ENCODE measurements at places on chromosomes 6 and 20.

GRCh38 chr6:47437592-47437991 is 40.0 kb upstream of the CD2AP start:
- DNase-seq = no peak

GRCh38 chr6:151494235-151494935 is 568 bp downstream of the CCDC170 start:
- no peak for DNase-seq

DNA sequence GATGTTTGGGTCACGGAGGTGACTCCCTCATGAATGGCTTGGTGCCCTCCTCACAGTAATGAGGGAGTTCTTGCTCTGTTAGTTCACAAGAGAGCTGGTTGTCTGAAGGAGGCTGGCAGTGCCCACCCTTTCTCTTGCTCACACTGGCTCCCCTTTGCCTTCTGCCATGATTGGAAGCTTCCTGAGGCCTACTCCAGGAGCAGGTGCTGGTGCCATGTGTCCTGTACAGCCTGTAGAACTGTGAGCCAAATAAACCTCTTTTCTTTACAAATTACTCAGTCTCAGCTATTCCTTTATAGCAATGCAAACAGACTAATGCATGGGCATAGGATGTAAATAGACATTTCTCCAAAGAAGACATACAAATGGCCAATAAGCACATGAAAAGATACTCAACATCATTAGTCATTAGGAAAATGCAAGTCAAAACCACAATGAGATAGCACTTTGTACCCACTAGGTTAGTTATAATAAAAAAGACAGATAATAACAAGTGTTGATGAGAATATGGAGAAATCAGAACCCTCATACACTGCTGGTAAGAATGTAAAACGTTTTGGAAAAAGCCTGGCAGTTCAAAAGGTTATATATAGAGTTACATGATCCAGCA is 17.7 kb downstream of the C20orf203 start:
- no peak for DNase-seq

DNA sequence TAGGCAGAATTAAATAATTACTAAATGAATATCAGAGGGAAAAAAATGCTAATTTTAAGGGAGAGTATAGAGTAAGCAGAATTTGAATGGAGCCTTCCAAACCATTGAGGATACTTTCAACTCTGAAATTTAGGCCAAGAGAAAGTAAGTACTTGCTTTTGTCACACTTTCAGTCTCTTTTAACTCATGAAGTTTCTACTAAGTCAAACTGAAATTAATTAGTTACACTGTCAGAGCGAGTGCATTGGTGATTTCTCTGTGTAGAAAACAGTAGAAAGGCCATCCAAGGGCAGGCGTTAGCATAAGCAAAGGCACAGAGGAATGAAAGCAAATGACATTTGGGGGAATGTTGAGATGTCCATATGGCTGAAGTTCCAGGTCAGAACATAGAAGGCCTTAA is 92.9 kb downstream of the PLEKHG1 start:
- no peak for DNase-seq

Data from HEK293T (cell line).